ENCODE measurements at places on chromosomes 13 and 19. TPM values are rescaled to one million over a fixed set of nuclear protein-coding genes. Genes with fewer than 3 reads are reported as not detected.

Gene FFAR1
- not detected for total RNA-seq

Gene ZNF709
- total RNA-seq, result 5.9 TPM

Gene ZNF440
- total RNA-seq, result 9.4 TPM

Gene MRI1
- 32.4 TPM for total RNA-seq

Gene STOML3
- not detected for total RNA-seq

Gene ZNF790
- total RNA-seq, result 9.2 TPM

Gene DNASE2
- 28.8 TPM for total RNA-seq

Gene APLP1
- 12.7 TPM for total RNA-seq

Data from regular cardiac myocyte (primary cell).